Bone marrow (tissue), 2 donors: ENCODE measurements at places on chromosomes 4 and X.

- no peak for DNase-seq
Observed at GRCh38 chrX:130066975-130067615, 43.2 kb downstream of the ELF4 start.

DNA sequence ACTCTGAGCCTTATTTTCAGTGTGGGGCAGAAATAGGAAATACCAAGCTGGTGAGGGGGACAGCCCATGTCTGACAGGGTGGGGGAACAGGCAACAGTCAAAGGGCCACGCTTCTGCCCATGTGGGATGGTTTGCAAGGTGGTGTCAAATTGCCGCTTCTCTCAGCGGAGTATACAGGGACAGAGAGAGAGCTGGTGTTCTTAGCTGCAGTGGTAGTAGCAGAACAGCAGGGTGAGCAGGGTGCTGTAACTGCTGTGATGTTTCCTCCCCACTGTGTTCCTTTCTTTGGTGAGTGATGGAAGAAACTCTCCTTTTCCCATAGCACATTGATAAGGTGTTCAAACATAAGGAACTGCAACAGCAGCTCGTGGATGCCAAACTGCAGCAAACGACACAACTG is 37.9 kb downstream of the RBBP7 start:
- DNase-seq: no peak

DNA sequence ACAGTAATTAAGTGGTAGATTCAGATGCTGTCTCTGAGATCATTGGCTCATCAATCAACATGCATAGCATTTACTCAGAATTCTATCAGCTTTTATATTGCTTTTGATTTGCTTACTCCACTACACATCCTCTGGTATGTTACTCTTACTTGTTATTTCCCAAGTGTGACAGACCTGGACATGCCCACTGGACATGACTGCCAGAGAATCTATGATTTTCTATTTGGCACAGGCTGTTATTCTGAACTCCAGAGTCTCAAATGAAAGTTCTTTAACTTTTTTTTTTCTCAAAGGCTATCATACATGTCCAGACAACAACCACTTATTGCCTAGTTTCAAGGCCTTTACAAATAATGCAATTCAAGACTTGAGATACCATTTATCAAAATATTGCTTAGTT is 116.1 kb upstream of the ARHGAP24 start:
- no peak for DNase-seq

- no peak for DNase-seq
Observed at GRCh38 chrX:46627711-46628419, 54.3 kb downstream of the CHST7 start.

GRCh38 chr4:4541040-4541631 is 712 bp downstream of the STX18 start:
- DNase-seq: no peak

DNA sequence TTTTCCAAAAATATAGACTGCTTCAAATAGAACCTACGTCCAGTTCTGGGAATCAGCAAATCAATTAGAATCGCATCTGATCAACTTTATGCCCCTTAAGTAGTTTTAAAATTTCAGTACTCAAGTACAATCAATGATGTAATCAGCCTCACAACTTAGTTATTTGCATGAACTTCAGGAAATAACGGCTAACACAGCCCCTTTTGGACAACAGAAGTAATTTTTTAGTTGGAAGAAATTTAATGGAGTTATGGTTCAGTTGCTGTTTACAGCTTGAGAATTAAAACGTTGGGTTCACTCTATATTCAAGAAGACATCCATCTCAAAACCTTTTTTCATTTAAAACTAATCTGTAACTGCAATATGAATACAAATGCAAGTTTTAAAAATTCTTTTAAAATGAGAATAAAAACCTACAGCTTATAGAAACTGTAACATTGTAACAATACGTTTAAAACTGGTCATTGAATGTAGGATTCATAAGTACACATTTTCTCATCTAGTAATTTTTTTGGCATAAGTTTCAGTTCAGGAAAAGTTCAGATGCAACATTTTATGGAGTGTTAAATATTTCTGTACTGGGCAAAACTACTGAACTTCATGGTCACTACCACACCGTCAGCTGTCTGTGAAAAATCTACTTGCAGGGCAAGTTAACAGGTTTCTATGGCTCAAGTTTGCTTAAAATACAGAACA is 956 bp downstream of the TAPT1 start:
- DNase-seq: peak; percentile 40

DNA sequence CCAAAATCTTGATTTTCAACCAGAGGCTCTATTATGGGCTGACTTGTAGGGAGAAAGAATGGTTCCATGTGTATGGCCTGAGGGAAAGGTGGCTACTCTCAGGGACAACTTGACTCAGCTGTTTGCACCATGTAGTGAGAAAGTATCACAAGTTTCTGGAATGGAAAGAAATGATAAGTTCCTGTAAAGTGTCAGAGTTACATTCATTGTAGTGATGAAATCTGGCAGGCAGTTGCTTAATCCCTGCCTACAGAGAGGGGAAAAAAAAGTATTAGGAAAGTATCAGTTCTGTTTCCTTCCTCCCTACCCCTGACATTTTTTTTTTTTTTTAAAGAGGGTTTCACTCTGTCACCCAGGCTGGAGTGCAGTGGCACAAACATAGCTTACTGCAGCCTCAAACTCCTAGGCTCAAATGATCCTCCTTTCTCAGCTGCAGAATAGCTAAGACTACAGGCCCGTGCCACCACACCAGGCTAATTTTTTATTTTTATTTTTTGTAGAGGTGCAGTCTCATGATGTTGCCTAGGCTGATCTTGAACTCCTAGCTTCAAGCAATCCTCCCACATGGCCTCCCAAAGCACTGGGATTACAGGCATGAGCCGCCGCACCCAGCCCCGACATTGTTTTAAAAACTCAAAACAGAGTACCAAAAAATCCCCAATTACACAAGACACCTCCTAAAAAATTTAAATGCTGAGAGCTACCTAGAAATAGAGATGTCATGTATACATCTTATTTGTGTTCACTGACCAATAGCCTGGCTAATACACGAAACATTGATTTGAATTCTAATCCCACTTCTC is 4.8 kb upstream of the FBXL5 start:
- DNase-seq: peak; percentile 22

DNA sequence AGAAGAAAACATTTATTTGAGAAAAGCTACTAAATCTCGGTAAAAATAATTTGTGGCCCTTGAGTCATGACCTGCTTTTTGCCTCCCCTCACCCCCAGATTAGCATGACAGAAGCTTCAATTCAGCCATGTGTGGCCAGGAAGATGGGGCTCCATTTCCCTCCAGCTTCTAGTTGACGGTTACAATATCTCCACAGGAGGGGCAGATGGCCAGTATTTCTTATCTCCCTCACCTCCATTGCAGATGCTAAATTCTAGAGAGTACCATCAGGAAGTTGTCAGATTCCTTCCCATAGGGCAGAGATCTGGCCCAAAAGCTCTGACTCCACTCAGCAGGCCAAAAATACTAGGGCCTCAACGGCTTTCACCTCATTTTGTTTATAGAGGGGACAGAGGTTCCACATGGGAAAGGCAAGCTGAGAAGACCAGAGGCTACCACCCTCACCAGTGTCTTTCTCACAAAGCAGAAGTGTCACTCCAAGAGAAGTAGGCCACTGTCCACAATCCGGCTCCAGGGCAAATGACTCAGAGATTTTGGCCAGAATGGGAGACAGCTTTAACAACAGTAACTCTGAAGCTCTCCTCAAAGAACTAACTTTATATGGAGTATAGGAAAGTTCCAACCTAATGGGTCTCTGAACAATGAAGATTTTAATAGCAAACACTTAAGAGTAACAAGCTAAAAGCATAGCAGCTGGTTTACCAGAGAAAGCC is 108.3 kb downstream of the TBC1D19 start:
- no peak for DNase-seq

GRCh38 chr4:88661739-88662138 is 35.9 kb downstream of the NAP1L5 start:
- no peak for DNase-seq

DNA sequence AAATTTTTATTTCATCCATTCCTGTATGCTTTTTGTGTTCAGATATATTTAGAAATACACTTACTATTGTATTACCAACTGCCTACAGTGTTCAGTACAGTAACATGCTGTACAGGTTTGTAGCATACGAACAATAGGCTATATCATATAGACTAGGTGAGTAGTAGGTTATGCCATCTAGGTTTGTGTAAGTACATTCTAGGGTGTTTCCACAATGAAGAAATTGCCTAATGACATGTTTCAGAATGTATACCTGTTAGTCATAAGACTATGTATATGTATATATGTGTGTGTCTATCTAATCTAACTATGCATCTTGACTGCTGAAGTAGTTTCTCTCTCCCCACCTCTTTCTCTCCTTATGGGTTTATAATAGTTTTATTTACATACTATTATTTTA is 51.5 kb upstream of the BTC start:
- no peak for DNase-seq

DNA sequence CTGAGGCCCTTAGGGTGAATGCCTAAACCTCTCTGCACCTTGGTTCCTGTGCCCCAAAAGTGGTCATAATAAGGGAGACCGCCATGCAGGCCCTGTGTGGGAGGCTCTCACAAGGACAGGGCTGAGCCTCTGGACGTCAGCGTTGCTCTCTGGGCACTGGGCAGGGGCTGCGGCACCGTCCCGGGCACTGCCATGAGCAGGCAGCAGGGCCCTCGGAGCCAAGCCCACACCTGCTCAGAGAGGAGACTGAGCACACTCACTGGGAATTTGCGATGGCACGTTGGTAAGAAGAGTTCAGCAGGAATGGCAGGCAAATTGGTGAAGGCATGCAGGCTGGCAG is 123.4 kb downstream of the HMX1 start:
- no peak for DNase-seq

DNA sequence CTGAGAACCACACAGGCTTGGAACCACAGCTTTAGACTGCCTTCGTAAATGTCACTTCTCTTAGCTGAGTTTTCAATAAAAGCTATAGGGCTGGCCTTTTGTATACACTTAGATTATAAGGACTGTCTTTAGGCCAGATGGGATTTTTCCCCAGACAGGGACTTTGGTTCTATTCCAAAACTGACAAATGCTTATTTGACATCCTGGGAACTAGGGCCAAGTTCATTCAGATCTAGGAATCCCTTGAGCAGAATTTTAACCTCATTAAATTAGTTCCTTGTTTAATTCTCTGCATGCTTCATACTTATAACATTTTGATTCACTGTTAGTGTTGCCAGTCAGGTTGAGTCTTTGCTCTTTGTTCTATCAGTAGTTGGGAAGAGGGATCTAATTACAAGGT is 23.1 kb downstream of the ZRSR2 start:
- DNase-seq: no peak

GRCh38 chr4:83285055-83285407 is 433 bp upstream of the COQ2 start:
- DNase-seq: no peak

- DNase-seq: no peak
Observed at GRCh38 chr4:145281951-145282350, 101.6 kb upstream of the OTUD4 start.

- DNase-seq: no peak
Observed at GRCh38 chrX:69234624-69235023, 69.4 kb upstream of the PJA1 start.

DNA sequence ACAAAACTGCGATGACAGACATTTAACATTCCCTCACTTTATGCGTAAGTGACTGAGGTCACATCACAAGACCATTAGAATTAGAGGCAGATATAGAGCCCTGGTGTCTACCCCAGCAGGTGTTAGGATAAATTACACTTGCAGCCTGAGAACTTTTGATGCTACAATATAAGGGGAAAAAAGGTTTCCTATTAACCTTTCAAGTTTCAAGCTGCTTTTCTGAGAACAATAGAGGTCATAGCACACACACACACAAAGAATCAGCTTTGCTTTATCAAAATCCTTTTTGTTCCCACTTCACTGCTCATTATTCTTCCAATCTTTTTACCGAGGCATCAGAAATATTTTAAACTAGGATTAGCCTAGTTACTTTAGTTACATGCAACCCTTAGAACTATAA is 119.8 kb downstream of the COL25A1 start:
- DNase-seq: no peak

DNA sequence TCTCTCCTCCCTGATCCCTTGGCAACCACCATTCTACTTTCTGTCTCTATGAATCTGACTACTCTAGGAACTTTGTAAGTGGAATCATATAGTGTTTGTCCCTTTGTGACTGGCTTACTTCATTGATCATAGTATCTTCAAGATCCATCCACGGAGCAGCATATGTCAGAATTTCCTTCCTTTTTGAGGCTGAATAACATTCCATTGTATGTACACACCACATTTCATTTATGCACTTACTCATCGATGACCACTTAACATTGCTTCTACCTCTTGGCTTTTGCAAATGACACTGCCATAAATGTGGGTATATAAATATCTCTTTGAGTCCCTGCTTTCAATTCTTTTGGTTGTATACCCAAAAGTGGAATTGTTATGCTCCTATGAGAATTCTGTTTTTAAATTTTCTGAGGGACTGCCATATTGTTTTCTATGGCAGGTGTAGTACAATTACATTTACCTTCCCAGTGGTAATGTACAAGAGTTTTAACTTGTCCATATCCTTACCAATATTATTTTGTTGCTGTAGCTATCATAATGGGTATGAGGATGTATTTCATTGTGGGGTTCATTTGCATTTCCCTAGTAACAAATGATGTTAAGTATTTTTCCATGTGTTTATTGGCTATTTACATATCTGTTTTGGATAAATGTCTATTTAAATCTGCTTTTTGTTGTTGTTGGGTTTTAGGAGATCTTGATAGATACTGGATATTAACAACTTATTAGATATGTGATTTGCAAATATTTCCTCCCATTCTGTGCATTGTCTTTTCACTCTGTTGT is 466.1 kb downstream of the C4orf33 start:
- no peak for DNase-seq

DNA sequence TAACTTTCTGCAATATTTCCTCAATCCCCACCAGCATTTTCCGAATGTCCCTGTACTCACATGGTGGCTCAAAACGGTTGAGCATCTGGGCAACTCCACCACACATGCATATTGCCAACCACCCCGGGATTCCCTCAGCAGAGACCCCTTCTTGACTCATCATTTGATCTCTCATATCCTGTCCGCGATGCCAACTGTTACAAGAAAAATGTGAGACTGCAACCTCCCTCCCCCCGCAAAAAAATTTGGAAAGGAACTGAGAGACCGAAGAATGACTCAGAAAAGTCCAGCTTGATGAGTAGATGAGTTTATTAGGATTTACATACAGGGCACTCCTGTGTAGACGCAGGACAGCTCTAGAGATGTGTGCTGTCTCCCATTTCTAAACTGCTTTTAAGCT is 561.4 kb downstream of the ZIC3 start:
- DNase-seq: no peak

DNA sequence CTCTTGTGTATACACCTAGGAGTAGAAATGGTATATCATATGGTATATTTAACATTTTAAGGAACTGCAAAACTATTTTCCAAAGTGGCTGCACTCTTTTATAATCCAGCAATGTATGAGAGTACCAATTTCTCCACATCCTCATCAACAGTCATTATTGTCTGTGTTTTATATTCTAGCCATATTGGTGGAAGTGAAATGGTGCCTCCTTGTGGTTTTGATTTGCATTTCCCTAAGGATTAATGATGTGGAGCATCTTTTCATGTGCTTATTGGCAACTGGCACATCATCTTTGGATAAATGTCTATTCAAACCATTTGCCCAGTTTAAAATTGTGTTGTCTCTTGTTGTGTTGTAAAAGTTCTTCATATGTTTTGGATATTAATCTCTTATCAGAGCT is 9.6 kb downstream of the BMP15 start:
- no peak for DNase-seq
